ENCODE measurements at places on chromosomes 3 and 15.

DNA sequence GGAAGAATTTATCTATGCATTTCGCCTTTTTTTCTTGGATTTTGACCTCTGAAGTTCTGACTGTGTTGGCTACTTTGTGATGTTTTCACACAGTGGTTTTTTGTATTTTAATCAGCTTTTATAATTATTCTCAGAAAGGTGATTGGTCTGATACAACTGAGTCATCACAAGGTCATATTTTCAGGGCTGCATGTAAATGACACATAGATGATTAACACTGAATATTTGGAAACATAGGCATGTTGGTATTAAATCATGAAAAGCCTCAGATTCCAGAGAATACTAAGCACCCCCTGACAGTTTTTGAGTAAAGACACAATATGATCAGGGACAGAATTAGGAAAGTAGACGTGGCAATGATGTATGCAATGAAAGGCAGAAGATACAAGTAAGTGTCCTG lies 175.5 kb upstream of the SLCO3A1 start:
- DNase-seq: no peak

DNA sequence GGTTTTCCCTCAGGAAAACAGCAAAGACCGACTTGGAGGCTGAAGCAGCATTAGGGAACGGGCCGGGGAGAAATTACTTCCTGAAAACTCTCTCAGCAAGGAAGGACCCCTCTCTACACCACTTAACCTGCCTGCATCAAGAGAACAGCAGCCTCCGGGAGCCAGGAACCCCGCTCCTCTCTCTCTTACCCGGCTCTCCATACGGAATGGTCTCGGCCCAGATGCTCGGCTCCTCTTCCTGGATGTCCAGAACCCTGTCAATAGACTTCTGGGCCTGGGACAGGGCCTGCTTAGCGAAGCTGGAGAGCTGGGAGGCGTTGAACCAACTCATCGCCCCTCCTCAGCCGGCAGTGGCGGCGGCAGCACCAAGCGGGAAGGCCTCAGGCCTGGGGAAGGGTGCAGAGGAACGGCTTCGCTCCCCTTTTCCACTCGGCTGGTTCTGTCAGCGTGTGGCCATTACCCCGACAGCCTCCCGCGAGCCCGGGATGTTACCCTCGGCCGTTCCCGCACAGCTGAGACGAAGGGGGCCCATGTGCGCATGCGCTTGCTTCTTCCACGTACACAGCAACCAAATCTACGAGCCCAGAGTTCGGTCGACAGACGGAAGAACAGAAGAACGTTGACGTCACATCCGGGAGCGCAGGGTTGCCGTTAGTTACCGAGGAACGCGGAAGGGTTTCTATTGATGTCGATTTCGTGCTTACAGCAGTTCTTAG lies at the start of gene TMF1:
Gene TMF1 (minus strand): TSS at position 578 of the 716 bp plus-strand sequence. CDS start 247 bp downstream, at position 331.
- DNase-seq: peak; percentile 99

GRCh38 chr3:115518100-115518852 lies 105.0 kb upstream of the GAP43 start:
- DNase-seq: no peak

DNA sequence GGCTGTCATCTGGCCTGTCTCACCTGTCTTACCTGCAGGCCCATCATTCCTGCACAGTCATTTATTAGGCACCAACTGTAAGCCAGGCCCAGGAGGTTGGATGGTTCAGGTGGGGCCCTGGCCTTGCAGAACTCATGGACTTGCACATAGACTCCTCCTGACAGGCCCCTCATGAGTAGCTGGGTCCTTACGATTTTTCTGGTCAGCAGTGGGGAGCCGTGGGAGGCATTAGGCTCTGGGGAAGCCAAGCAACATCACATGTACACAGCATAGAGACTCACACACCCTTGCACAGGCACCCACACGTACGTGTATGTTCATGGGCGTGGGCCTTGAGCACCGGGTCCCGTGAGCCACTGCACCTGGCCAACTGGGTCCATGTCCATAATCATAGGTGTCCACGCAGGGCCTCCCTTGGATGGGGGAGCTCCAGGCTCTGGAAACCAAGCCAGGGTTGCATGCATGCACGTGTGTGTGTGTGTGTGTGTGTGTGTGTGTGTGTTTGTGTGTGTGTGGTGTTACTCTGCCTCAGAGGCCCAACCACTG lies 20.3 kb downstream of the CISH start:
- DNase-seq: no peak
